Omental fat pad (tissue), 4 donors: ENCODE measurements at places on chromosomes 7 and 10. TPM values are rescaled to one million over a fixed set of nuclear protein-coding genes. Genes with fewer than 3 reads are reported as not detected.

DNA sequence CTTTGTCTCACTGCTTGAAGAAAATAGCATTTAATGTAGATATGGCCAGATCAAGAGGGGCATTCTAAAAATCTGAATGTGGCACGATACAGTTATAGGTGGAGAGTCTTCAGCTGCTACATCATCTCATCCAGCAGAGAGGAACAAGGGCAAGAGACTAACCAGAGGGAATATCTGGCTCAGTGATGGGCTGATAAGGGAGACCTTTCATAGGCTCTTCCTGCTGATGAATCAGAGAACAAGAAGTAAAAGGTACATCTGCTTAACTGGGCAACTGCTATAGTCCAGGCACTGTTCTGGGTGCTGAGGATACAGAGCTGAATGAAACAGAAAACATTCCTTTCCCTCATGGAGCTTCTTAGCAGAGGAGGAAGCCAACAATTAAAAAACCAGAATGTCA lies 37.9 kb downstream of the PIP4K2A start:
- no peak for DNase-seq

- DNase-seq: no peak
Measured at GRCh38 chr10:2949948-2950354, 117.4 kb upstream of the PFKP start.

DNA sequence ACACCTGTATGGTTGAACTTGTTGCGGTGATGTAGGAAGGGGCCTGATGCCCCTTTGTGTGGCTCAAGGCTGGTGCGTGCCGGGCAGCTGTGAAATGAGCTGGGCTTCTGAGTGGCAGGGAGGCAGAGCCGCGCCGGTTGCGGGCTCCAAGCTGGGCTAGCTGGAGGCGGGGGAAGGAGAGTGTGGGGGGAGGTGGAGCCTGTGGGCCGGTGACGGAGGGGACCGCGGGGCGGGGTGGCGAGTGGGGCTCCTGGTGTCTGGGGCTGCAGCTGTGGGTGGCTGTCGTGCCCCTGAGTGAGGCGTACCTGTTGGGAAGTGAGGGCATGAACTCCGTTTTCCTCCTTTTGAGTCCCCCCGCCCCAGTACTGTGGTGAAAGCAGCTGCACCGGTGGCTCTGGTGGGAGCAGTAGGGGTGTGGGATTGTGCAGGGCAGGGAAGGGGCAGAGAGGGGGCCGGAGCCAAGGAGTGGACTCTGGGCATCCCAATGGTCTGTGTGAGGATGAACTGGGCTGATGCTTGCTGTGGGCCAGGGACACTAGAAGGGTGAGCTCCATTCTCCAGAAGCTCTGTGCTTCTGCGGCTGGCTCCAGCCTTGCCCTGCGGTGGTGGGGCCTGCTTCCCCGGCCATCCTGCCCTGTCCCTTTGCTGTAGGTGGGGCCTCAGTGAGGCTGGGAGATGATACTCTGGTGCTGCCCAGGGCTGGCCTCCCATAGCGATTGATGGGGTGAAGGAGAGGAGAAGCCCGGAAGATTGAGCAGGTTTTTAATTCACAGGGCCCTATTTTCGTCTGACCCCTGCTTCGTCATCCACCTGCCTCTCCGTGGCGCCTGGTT lies 41.7 kb downstream of the INPP5A start:
- DNase-seq: no peak

DNA sequence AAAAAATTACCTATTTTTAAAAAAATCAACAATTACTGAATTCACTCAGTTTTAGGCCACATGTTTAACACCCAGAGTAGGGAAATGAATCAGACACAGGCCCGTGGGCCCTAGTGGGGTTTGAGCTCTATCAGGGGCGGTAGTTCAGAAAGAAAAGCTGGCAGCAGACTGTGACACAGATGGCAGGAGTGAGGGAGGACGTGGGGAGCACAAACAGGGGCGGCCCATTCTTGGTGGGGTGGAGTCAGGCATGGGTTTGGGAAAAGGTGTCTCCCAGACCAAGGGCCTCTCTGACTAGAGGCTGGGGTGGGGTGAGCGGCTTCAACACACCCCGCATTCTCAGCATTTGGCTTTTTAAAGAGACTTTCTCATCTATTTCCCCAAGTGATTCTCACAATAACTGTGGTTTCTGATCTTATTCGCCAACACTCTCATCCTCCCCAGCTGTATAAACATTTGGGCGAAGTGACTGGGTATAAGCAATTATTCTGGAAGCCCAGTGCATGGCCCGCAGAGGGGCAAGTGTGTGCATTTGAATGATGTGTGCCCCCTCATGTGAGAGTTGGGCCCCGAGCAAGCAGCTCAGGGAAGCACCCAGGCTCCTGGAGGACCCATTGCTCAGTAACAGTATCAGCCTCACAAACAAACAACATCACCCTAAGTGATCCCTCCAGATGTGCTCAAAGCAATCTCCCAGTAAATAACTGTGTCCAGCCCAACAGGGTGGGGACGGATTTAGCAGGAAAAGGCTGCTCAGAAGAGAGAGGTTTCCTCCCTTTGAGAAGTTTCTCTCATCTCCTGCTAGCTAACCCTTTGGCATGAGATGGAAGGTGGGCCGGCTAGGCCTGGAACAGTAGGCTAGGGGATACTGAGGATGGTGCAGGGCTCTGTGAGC lies 437.6 kb upstream of the ZMIZ1 start:
- DNase-seq: no peak

The EBLN1 gene
- not detected for total RNA-seq
